ENCODE measurements at places on chromosomes 4 and X.

- no peak for DNase-seq
These were observed 17.6 kb downstream of the HMX1 start for GRCh38 chr4:8854016-8854415.

GRCh38 chrX:9354918-9355317 is 109.9 kb upstream of the TBL1X start:
- DNase-seq = no peak

GRCh38 chrX:99833821-99834220 is 576.3 kb downstream of the PCDH19 start:
- no peak for DNase-seq

- peak; percentile 84 for DNase-seq
These were observed 16.8 kb upstream of the NFXL1 start for GRCh38 chr4:47930971-47931804.

DNA sequence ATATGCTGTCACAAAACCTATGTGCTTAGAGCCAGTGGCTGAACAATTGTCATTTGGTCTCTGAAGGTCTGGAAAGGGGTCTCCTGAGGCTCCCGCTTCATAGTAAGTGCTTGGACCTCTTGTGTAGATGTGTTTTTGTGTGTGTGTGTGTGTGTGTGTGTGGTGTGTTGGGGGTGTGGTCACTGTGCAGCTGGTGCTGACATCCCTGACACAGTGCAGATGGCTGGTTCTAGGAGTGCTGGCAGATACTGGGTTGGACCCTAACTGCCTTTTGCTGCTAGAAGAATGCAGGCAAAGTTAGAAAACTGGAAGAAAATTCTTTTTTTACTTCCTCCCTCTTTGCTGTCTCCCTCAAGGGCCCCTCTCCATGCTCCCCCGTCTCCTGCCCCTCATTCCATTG is 1872.6 kb downstream of the ARAP2 start:
- no peak for DNase-seq

DNA sequence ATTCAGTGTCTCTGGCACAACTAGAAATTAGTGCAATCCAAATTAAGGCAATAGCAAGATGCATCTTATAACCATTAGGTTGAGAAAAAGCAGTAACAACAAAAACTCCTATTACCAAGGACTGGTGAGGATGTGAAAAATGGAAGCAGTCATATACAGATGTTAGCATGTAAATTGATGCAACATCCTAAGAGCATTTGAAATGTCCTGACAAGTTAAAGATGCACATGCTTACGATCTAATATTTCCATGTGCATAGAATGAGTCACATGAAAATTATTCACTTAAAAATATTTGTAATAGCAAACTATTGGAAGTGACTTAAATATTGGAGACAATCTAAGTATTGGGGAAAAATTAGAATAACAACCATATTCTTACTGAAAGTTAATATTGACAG is 163.0 kb downstream of the FAM13A start:
- peak; percentile 33 for DNase-seq

DNA sequence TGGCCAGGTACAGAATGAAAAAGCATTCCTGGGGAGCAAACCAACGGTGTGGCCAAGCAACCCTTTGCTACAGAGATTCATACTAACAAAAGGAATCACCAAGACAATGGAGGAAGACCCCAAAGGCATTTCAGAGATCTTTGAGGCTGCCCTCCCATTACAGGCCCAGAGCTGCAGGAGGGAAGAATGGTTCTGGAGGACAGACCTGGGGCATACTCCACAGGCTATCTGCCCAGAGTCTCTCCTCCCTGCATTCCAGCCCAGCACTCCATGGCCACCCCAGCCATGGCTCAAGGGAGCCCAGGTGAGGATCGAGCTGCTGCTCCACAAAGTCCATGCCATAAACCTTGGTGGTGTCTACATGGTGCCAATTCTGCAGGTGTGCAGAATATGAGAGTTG is 81.9 kb downstream of the ATP11C start:
- DNase-seq = no peak

- DNase-seq = no peak
These were observed 114.3 kb upstream of the HS3ST1 start for GRCh38 chr4:11542952-11543351.

Measured in fibroblast of skin of back (primary cell).